ENCODE measurements at places on chromosomes 13 and 19. TPM values are rescaled to one million over a fixed set of nuclear protein-coding genes. Genes with fewer than 3 reads are reported as not detected.

GRCh38 chr19:45960595-45961235 is 12.9 kb downstream of the NOVA2 start:
- no peaks in the 10 kb centered on the region for H3K36me3 ChIP-seq
- DNase-seq = no peak
- no peak overlapping the region for H3K4me3 ChIP-seq

DNA sequence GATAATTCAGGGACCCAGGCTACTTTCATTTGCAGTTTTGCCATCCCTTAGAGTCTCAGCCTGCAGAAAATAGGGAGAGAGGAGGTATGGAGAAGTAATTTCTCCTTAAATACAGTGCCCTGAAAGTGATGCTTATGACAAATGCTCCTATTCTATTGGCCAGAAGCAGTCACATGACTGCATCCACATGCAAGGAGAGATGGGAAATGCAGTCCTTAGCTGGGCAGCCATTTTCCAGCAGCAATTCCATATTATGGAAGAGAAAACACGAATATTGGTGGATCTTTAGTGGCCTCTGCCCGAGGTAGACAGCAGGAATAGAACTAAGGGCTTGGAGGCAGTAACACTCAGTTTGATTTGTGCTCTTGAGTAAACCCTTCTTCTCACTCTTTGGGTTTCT is 39.4 kb downstream of the VAV1 start:
- no peak overlapping the region for H3K27ac ChIP-seq
- no peak overlapping the region for H3K4me3 ChIP-seq
- H3K27me3 ChIP-seq = no peaks in the 10 kb centered on the region
- H3K36me3 ChIP-seq = no peaks in the 10 kb centered on the region
- no peaks in the 10 kb centered on the region for H3K4me1 ChIP-seq

- no peaks in the 10 kb centered on the region for H3K27me3 ChIP-seq
- H3K4me1 ChIP-seq = no peaks in the 10 kb centered on the region
- peak overlapping the region; percentile 21 for H3K4me3 ChIP-seq
- H3K27ac ChIP-seq = peak overlapping the region; percentile 16
- no peak for DNase-seq
Observed at GRCh38 chr13:23320926-23321534, 112.5 kb downstream of the SACS start.

DNA sequence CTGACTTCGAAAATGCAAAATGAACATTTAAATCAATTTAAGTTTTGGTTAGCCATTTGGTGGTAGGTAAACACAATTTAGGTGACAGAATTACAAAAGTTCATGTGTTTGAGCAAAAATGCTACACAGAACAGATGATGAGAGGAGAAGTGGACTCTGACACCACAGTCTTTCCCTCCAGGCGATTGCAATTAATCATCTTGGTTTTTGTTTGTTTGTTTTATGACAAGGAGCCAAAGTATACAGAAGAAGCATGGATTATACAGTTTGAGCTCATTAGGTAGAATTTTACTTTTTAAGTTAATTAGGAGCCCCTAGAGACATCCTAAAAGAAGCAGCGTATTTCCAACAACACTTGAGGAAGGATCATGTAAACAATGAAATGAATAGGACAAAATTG is 49.3 kb upstream of the FREM2 start:
- H3K4me3 ChIP-seq = no peak overlapping the region
- H3K27me3 ChIP-seq = no peaks in the 10 kb centered on the region
- DNase-seq = no peak
- no peak overlapping the region for H3K27ac ChIP-seq
- no peaks in the 10 kb centered on the region for H3K4me1 ChIP-seq

DNA sequence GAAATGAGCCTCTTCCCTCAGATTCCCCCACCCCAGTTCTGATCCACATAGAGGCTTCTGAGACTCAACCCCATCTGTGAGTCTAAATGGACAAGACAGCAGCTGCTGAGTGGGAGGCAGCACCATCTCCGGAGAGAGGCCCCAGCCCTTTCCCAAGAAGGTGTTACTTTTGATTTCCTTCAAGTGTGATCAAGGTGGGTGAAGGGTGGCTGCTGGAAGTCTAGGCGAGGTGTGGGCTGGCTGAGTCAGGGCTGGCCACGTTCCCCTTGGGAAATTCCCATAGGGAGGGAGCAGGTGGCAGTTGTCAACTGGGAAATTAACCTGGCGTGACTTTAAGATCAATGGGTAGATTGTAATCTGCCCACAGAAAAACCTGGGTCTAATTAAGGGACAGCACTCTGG is 148.0 kb downstream of the FOXO1 start:
- no peak overlapping the region for H3K27ac ChIP-seq
- no peak for DNase-seq
- H3K4me3 ChIP-seq = no peak overlapping the region
- no peaks in the 10 kb centered on the region for H3K4me1 ChIP-seq

The CKM gene
- not detected for total RNA-seq

The SMIM44 gene
- total RNA-seq = not detected

GRCh38 chr19:28074773-28075172 is 1138.2 kb downstream of the UQCRFS1 start:
- no peak overlapping the region for H3K4me3 ChIP-seq
- no peak overlapping the region for H3K27ac ChIP-seq
- no peaks in the 10 kb centered on the region for H3K36me3 ChIP-seq
- DNase-seq = no peak
- H3K27me3 ChIP-seq = no peaks in the 10 kb centered on the region

GRCh38 chr13:102131246-102131645 is 270.6 kb downstream of the FGF14 start:
- H3K27ac ChIP-seq = no peak overlapping the region
- no peaks in the 10 kb centered on the region for H3K36me3 ChIP-seq
- H3K4me1 ChIP-seq = no peaks in the 10 kb centered on the region
- no peak for DNase-seq
- no peak overlapping the region for H3K4me3 ChIP-seq

GRCh38 chr13:28100150-28101121 is at the start of gene FLT3:
TSS of gene FLT3 (minus strand) at chr13:28100576. CDS start at chr13:28100510, 66 bp downstream.
- DNase-seq = peak; percentile 76
- no peaks in the 10 kb centered on the region for H3K36me3 ChIP-seq
- H3K4me3 ChIP-seq = peak within 1 kb of the TSS; percentile 50
- no peaks in the 10 kb centered on the region for H3K4me1 ChIP-seq
- no peak within 1 kb of the TSS for H3K27ac ChIP-seq

DNA sequence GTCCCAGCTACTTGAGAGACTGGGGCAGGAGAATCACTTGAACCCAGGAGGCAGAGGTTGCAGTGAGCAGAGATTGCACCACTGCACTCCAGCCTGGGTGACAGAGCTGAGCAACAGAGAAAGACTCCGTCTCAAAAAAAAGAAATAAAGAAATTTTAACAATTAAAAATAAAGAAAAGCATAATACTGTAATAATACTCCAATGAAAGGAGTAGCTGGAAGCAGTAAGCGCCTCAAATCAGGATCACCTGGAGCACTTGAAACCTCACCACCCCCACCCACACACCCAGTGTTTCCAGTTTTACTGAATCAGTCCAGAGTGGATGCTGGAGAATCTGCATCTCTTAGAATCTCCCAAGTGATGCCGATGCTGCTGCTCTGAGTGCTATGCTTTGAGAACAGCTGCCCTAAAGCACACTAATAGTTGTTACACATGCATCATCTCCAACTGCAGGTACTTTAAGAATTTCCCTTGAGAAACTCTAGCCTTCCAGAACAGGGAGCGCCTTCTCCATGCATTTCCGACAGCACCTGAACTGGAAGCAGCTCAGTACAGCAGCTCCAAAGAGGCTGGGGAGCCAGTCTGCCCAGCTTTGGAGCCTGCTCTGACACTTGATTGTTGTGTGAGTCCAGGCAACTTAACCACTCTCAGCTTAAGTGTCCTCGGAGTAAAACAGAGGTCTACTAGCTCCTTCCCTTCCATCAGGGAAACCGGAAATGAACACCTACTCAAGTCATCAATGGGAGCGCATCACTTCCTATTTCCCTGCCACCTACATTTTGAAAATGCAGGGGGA is 2.9 kb downstream of the ABCC4 start:
- no peak overlapping the region for H3K27ac ChIP-seq
- no peak overlapping the region for H3K4me3 ChIP-seq
- H3K27me3 ChIP-seq = no peaks in the 10 kb centered on the region
- peaks cover 5% of the 10 kb centered on the region for H3K4me1 ChIP-seq

- DNase-seq = peak; percentile 83
- H3K27me3 ChIP-seq = no peaks in the 10 kb centered on the region
- no peaks in the 10 kb centered on the region for H3K36me3 ChIP-seq
- H3K27ac ChIP-seq = no peak overlapping the region
- no peak overlapping the region for H3K4me3 ChIP-seq
Observed at GRCh38 chr19:55088543-55089341, 13.1 kb downstream of the EPS8L1 start.

Data from Peyer's patch (tissue), 4 donors.